ENCODE measurements at places on chromosomes 5 and 9.

DNA sequence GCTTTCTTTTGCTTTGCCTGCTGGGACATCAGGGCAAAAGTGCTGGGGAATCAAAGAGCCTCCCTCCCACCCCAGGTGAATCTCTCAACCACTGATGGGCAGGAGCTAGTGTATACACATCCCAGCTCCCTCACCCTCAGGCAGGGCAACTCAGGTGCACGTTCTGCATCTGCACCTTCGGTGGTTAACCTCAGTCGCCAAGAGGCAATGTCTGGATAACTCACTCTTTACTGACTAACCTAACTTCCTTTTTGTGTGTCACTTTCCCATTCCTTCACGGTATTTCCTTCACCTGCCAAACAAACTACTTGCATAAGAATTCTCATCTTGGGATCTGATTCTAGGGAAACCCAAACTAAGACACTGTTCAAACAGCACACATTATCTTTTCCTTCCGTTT, 26.3 kb downstream of the CNTFR start:
- no peak for DNase-seq

DNA sequence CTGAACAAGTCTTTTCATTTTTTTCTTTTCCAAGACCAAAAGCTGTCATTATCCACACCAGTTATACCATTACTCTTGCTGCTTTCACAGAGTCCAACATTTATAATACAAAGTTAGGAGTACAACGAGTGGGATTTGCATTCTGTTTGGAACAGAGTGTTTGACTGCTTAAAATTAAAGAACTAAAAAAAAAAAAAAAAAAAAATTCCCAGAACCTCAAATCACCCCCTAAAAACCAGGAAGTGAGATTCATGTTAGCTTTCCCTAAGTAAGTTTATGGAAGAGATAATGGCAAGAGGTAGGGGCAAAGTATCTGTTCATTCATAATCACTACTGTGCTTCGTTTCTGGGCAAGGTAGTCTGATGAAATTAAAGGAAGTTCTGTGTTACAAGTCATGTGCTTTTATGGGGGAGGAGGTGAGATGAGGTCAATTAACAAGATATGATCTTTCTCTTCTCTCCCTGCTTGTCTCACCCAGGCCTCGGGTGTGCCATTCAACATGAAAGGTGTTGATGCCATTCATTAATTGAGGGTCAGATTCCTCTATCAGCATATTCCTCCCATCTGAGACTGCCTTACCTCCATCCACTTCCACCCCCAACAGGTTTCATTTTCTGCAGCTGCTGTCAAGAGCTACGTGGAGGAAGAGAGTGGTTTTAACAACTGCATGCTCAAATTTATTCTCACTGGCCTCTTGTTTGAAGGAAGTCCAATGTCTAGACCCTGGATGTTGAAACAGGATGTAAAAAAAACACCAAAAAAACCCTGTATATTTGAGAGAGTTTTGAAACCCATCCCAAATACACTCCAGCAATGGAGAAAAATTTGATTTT, 58.1 kb downstream of the MARCHF3 start:
- DNase-seq, result no peak

DNA sequence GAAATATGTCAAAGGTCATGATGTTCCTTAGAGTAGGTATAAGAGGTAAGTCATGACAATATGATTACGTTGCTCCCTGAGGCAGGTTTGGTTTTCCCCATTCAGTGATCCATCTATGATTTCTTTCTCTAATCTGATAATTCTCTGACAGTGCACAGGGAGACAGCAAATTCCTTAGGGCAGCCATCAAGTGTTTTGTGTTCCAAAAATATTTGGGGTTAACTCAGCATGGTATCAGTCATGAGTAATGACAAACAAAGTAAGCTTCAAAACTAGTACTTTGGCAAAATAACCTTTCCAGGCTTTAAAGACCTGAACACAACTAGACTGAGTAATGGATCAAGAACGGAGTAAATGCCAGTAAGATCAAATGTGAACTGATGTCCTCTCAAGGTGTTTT, 55.3 kb upstream of the SPATA31E1 start:
- DNase-seq, result no peak

GRCh38 chr5:136717917-136718316, 352.6 kb upstream of the TRPC7 start:
- DNase-seq, result no peak

- DNase-seq, result peak; percentile 16
These were observed 29.5 kb upstream of the MYO10 start for GRCh38 chr5:16965581-16965980.

DNA sequence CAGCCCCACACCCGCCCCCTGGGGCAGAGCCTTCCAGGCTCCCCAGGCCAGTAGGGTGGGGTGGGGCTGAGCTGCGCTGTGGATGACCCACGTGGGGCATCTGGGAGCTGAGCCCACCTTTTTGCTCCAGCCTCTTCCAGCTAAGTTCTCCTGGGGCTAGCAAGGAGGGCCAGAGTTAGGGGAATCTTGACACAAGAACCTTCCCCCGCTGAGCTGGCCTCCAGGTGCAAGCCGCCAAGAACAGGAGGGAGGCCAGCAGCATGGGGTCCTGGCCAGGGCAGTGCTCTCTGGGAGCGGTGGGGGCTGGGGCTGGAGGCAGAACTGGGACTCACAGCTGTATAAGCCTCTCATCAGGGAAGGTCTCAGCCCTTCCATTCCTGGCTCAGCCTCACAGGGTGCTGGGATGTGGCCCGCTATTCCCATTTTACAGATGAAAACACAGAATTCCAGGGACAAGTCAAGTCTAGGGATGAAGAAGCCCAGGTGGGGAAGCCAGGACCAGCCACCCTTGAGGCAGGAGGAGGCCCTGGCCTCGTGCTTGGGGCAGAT, 21.5 kb downstream of the SARDH start:
- DNase-seq, result no peak

GRCh38 chr9:79054500-79054899, 517.3 kb upstream of the TLE4 start:
- DNase-seq, result no peak

- DNase-seq, result no peak
These were observed 22.2 kb downstream of the SCAI start for GRCh38 chr9:125121146-125121545.

All from neural progenitor cell (in vitro differentiated cells).